ENCODE measurements at places on chromosomes 12 and 14. TPM values are rescaled to one million over a fixed set of nuclear protein-coding genes. Genes with fewer than 3 reads are reported as not detected.
A peak's percentile ranks its signal among the peaks of the same experiment; 100 is the strongest.

BLTP3B gene
- 10.9 TPM for total RNA-seq

ERP27 gene
- total RNA-seq, result 1.5 TPM

MDGA2 gene
- total RNA-seq, result not detected

PROX2 gene
- total RNA-seq, result not detected

RERG gene
- total RNA-seq, result 236 TPM

FSCB gene
- total RNA-seq, result 0.14 TPM

TPPP2 gene
- total RNA-seq, result 0.67 TPM

ZBTB42 gene
- 8.4 TPM for total RNA-seq

DNA sequence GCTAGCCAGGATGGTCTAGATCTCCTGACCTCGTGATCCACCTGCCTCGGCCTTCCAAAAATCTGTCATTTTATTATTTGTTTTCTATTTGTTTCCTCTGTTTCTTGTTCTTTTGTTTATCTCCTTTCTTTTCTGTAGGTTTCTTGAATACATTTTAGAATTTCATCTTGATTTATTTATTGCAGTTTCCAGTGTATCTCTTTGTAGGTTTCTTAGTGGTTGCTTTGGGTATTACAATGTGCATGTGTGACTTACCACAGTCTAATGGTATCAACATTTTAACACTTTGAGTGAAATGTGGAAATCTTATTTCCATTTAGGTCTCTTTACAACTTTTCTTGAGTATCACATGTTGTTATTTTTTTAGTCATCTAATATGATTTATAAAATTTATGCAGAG is 29.9 kb upstream of the MUCL1 start:
- H3K36me3 ChIP-seq, result no peaks in the 10 kb centered on the region
- no peaks in the 10 kb centered on the region for H3K27me3 ChIP-seq
- no peak overlapping the region for H3K4me3 ChIP-seq
- no peaks in the 10 kb centered on the region for H3K4me1 ChIP-seq
- no peak for DNase-seq
- no peak overlapping the region for H3K27ac ChIP-seq

DNA sequence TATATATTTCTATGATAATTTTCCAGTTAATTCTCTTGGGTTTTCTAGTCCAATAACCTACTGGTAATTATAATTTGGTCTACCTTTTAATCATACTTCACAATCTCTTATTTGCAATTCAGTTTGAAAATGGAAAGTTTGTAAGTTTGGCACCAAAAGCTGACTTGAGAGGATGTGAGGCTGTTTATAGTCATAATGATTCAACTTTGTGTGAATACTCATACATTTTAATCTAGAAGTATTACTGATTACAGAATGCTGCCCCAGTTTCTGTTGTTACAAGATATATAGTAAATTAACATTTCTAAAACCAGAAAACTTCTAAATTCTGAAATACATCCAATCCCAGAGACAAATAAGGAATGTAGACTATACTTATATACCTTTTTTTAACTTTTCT is 158.2 kb downstream of the SLC38A4 start:
- no peak overlapping the region for H3K4me3 ChIP-seq
- no peak for DNase-seq
- no peaks in the 10 kb centered on the region for H3K4me1 ChIP-seq
- H3K36me3 ChIP-seq, result no peaks in the 10 kb centered on the region
- H3K27ac ChIP-seq, result no peak overlapping the region

GRCh38 chr14:30375296-30375892 is 183.6 kb upstream of the G2E3 start:
- no peaks in the 10 kb centered on the region for H3K36me3 ChIP-seq
- H3K4me3 ChIP-seq, result no peak overlapping the region
- H3K27ac ChIP-seq, result no peak overlapping the region
- no peaks in the 10 kb centered on the region for H3K27me3 ChIP-seq

DNA sequence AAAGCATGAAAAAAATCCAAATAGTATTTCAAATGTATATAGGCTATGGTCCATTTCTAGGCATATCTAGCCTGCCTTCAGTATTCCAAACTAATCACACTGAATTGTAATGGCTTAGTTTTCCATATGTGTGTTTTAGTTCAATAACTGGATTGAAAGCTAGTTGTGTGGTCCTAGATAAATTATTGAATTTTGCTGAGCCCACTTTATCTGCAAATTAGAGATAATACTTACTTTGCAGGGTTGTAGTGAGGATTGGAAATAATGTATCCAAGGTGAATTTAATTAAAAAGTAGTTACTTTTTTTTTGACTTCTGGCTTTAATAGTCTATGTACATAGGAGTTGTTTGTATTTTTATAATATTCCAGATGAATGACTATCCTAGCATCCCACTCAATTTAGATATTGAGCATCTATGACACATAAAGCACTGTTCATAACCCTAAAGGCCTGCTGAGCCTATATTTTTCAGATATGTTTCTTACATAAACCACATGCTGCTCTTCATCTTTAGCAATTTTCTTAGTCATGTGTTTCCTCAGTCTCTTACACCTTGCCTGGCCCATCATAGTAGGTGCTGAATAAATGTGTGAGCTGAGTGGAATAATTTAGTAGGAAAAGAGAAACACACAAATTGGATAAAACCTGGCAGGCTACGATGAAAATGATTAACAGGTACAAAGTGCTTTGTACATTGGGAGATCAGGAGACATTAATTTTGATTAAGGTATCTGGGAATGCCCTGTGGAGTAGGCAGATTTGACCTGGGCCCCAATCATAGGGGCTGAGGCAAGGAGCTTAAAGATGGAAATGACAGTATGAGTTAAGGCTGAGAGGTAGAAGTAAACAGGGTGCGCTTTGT is 1.1 kb upstream of the ATP23 start:
- H3K27ac ChIP-seq, result peak overlapping the region; percentile 78
- H3K27me3 ChIP-seq, result no peaks in the 10 kb centered on the region
- H3K4me1 ChIP-seq, result no peaks in the 10 kb centered on the region
- H3K4me3 ChIP-seq, result peak overlapping the region; percentile 57
- no peaks in the 10 kb centered on the region for H3K36me3 ChIP-seq
- no peak for DNase-seq

DNA sequence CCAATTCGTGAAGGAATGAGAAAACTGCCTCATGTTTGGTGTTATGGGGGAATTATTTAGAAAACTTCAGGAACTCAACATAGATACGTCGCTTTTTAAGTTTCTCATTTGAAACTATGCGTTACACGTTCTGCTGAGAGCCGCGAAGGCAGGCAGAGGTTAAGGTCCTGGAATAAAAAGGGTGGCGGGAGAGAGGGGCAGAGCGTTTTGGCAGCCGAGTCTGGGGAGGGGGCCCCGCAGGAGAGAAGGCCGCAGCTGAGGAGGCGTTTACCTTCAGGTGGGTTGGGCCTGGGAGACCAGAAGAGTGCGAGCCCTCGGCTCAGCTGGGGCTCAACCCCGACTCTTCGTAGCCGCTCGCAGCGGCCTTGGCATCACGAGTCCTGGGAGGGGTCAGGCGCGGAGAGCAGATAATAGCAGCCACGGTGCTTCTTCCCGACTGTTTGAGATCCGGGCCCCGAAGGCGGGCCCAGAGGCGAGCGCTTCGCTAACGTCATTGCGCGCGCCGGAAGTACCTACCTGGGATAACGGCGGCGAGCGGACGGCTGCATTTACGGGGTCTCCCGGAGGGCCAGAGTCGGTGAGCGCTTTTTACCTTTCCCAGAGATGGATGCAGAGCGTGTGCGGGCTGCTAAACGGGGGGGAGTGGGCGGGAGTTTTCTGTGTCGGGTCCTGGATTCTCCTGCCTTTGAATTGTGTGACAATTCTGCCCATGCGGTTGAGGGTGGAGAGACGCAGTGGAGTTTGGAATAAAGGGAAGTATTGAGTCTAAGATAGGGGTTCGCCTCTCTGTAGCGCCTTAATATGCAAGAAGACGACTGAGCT is at the start of the genes PPHLN1 and ZCRB1:
Gene PPHLN1, plus strand, starts transcription at position 515 of the 822 bp plus-strand sequence. CDS start 9,736 bp downstream, outside the sequence.
Gene ZCRB1, minus strand, starts transcription at position 442 of the 822 bp plus-strand sequence. CDS start 1,992 bp downstream, outside the sequence.
- H3K27me3 ChIP-seq, result no peaks in the 10 kb centered on the region
- H3K27ac ChIP-seq, result peak within 1 kb of the TSS; percentile 90
- DNase-seq, result peak; percentile 79

DNA sequence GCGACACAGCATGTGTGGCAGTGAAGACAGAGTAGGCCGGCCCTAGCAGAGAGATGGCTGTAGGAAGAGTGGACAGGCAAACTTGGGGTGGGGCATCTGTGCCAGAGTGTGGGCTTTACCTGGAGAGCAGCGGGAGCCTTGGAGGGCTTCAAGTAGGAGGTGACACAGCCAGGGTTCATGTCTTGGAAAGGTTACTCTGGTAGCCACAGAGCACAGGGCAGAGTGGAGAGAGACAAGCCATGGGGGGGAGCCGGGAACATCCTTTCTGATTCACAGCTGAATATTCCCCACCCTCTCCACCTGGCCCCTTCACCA is 53.5 kb upstream of the DIO3 start:
- H3K36me3 ChIP-seq, result no peaks in the 10 kb centered on the region
- no peak for DNase-seq
- H3K27me3 ChIP-seq, result no peaks in the 10 kb centered on the region
- H3K4me3 ChIP-seq, result no peak overlapping the region
- H3K4me1 ChIP-seq, result no peaks in the 10 kb centered on the region

DNA sequence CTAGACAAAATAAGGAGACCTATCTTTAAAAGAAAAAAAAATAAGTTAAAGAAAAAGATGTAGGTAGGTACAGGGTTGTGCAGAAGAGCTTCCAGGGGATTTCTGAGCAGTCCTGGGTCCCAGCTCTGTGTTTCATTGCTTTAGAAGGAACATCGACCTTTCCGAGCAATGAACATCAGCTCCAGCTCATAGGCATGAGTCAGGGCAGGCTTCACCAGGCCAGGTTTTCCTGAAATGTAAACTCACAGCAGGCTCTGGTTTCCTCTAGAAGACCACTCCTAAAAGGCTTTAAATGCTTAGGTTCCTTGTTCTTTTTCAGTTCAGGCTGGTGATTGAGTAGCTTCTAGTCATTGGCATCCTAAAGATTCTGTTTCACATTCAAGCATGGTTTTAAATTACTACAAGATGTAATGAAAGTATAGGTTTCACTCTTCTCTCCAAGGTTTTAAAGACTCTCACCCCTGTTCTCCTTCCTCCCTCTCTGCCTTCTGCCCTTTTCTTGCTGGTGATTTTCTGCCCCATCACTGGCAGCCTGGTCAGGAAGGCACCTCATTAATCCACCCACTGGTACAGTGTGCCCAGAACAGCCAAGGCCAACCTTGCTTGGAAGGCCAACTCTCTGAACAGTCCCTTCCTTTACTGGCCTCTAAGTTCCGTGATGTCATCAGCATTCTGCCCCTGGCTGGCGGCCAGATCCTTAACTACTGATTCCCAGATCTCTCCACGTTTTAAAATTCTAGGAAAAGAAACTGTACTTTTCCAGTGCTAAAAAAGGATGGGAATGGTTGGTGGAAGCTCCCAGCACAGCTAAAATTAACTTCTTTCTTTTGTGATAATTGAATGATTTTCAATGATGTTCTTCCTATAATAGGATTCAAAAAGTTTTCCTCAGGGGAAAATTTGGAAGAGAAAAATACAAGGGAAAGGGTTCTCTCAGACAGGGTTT is 109.4 kb upstream of the HIF1A start:
- no peaks in the 10 kb centered on the region for H3K36me3 ChIP-seq
- H3K4me1 ChIP-seq, result no peaks in the 10 kb centered on the region
- peak overlapping the region; percentile 50 for H3K27ac ChIP-seq
- no peaks in the 10 kb centered on the region for H3K27me3 ChIP-seq

DNA sequence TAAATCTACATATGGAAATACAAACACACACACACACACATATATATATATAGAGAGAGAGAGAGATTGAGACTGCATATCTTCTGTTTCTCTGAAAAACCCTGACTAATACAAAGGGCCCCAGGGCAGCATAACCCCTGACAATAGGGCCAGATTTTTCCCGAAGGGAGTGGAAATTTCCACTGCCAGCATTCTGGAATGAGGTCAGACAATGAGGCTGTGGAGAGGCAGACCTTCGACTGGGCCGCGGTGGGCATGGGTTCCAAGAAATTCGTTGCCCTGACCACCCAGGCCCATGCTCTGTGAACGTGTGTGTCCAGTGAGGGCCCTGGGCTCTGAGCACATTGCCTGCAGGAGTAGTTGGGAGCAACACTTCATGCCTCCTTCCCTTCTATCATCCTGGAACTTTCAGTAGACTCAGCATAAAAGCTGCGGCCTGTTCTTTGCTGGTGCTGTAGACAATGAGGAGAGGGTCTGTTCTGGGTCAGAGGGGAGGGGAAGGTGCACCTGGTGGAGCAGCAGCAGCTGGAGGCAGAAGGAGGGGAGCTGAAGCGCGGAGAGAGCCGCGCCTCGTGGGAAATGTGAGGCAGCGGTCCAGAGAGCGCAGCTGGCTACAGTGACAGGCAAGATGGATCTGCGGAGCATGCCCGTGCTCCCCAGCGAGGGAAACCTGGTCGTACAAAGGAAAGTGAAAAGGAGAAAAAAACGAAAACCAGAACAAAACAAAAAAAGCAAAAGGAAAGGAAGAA is 25.6 kb upstream of the CCDC60 start:
- DNase-seq, result no peak
- no peaks in the 10 kb centered on the region for H3K4me1 ChIP-seq
- no peaks in the 10 kb centered on the region for H3K36me3 ChIP-seq
- H3K27me3 ChIP-seq, result no peaks in the 10 kb centered on the region

GRCh38 chr14:89267656-89268055 is 149.4 kb downstream of the FOXN3 start:
- H3K27me3 ChIP-seq, result no peaks in the 10 kb centered on the region
- H3K4me3 ChIP-seq, result no peak overlapping the region
- no peaks in the 10 kb centered on the region for H3K4me1 ChIP-seq
- no peaks in the 10 kb centered on the region for H3K36me3 ChIP-seq
- H3K27ac ChIP-seq, result no peak overlapping the region
- no peak for DNase-seq

GRCh38 chr12:102043928-102044327 is 17.9 kb downstream of the WASHC3 start:
- DNase-seq, result no peak
- H3K27ac ChIP-seq, result no peak overlapping the region
- H3K27me3 ChIP-seq, result no peaks in the 10 kb centered on the region

GRCh38 chr12:65152596-65152995 is 16.8 kb upstream of the LEMD3 start:
- no peaks in the 10 kb centered on the region for H3K36me3 ChIP-seq
- no peak for DNase-seq
- H3K27me3 ChIP-seq, result no peaks in the 10 kb centered on the region
- H3K4me1 ChIP-seq, result no peaks in the 10 kb centered on the region

DNA sequence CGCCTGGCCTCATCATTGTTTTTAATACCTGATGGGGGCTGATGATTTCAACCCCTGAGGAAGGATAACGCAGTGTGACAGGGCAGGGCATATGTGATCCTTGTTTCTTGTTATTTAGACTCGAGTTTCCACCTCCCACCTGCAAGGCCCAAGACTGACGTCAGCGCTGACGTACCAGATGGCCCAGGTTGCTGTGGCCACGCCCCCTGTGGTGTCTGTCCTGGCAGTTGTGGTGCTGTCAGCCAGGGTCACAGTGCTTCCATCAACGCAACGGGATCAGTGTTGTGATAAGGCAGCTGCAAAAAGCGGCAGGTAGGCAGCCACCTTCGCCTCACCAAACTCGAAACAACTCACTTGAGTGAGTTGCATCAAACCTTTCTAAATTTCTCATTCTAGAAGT is 18.4 kb downstream of the DDX51 start:
- no peak overlapping the region for H3K4me3 ChIP-seq
- H3K27ac ChIP-seq, result no peak overlapping the region

DNA sequence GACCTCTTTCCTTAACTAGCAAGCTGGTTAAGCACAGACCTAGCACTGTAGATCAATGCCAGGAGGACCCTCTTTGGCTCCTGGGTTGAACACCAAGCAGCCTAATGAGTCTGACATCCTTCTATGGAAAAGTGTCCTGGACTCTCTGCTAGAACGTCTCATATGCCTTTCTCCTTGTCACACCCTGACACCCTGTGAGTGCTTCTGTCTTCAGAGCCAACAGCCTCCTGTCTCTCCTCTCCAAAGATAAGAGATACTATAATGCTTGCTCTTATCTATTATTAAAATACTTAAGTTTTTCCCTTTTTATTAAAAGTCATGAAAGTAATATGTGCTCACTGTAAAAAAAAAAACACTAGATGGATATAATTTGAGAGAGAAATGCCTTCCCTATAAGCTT is 222.7 kb downstream of the FOXN3 start:
- no peak overlapping the region for H3K27ac ChIP-seq
- H3K36me3 ChIP-seq, result no peaks in the 10 kb centered on the region
- H3K4me1 ChIP-seq, result no peaks in the 10 kb centered on the region
- no peak for DNase-seq
- no peaks in the 10 kb centered on the region for H3K27me3 ChIP-seq

Data from uterus (tissue), 4 donors.